ENCODE measurements at places on chromosomes 13 and 19.

- DNase-seq = no peak
Measured at GRCh38 chr13:44140888-44141724, 232.5 kb upstream of the SERP2 start.

DNA sequence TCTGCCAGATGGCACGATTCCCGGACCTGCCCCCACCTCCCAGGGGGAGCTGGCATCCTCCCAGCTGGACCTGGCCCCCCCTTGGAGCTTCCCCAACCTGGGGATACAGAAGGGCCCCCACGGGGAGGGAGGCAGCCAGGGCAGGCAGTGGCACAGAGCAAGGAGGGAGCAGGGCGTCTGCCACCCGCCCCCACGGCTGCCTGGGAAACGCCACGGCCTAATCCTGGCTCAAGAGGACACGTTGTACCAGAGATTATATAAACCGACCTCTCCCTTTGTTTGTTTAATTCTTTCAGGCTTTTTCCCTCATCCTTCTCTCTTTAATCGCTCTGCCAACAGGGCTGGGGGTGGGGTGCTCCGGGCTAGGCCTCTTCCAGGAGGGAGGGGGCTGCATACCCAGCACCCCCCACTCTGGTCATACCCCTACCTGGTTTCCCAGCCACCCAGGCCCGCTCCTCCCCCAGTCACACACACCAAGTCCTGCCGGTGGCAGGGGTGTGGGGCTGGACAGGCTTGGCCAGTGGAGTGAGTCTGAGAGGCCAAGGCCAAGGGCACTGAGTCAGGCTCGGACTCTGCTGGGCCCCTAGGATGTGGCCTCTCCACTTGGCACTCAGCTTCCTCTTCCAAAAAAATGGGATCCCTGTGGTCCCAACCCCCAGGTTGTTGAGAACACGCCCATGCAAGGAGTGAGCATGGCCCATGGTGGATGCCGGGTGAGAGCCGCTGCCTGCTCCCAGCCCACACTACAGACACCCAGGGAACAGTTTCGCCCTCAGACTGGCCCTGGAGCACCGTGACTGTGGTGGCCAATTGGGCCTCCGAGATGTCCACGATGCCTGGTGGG, 29.5 kb upstream of the NFIC start:
- no peak for DNase-seq

- no peak for DNase-seq
Measured at GRCh38 chr13:32041429-32041828, 9.9 kb downstream of the FRY start.

DNA sequence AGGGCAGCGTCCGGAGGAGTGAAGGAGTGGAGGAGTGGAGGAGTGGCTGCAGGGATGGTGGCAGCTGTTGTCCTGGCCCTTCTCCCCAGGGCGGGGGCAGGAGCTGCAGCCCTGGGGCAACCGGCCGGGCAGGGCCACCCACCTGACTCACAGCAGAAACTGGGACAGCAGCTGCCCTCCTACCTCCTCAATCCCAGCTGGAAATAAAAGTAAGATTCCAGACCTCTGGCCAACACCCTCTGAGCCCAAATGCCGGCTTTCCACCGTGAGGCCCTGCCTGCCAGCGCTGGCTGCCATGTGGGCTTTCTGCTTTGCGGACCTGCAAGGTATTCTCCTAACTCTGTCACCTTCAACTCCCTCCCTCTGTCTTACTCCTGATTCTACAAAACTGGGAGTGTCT, 3.3 kb upstream of the CLPP start:
- no peak for DNase-seq

DNA sequence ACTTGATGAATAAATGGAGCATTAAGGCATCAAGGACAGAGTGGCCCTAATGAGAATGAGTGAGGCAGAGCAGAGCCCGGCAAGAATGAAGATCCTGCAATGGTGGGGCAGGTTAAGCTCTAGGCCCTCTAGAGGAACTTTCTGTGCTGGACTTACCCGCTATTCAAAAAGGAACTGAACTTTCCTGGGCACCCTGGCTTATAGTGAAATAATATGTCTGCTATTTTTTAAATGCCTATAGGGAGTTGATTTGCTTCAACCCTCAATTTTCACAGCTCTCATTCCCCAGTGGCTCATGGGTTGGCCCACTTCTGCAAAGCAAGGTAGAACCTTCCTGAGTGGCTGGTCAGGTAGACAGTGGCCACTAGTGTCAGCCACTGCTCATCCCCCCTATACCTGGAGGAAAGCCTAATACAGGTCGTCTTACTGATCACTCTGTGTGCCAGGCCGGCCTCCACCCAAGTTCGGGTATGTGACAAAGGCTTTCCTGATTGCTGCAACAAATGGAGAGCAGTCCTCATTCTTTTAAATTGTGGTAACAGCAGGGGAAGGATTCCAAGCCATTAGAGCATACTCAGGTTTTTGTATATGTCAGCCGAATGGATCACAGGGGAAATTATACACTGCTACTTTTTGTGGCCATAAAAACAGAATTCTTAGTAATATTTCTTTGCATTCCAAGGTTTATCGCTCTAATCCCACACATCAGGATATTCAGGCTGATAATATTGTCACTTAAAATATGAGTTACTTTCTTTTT, 103.0 kb downstream of the KL start:
- DNase-seq = no peak

- DNase-seq = no peak
Measured at GRCh38 chr19:5537870-5538269, 29.9 kb downstream of the TINCR start.

- DNase-seq = no peak
Measured at GRCh38 chr19:38743394-38744297, 628 bp downstream of the CAPN12 start.

DNA sequence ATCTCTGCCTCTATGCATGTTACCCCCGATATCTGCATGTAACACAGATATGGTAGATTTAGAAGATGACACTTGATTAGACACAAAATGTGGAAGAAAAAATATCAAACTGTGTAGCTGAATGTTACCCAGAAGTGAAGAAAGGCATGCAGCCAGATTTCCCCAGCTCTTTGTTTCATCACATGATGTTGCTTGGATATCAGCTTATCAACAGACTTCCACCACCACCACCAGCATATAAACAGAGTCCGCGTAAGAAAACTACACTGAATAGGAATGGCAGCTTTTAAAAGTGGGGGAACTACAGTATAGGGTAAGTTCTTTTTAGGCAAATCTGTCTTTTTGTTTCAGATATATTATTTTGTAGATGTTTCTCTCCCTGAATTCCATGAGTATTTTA, at the start of gene FAM216B:
Gene FAM216B, plus strand, starts transcription at position 233 of the 400 bp plus-strand sequence. CDS start 2,484 bp downstream, outside the sequence.
- no peak for DNase-seq

DNA sequence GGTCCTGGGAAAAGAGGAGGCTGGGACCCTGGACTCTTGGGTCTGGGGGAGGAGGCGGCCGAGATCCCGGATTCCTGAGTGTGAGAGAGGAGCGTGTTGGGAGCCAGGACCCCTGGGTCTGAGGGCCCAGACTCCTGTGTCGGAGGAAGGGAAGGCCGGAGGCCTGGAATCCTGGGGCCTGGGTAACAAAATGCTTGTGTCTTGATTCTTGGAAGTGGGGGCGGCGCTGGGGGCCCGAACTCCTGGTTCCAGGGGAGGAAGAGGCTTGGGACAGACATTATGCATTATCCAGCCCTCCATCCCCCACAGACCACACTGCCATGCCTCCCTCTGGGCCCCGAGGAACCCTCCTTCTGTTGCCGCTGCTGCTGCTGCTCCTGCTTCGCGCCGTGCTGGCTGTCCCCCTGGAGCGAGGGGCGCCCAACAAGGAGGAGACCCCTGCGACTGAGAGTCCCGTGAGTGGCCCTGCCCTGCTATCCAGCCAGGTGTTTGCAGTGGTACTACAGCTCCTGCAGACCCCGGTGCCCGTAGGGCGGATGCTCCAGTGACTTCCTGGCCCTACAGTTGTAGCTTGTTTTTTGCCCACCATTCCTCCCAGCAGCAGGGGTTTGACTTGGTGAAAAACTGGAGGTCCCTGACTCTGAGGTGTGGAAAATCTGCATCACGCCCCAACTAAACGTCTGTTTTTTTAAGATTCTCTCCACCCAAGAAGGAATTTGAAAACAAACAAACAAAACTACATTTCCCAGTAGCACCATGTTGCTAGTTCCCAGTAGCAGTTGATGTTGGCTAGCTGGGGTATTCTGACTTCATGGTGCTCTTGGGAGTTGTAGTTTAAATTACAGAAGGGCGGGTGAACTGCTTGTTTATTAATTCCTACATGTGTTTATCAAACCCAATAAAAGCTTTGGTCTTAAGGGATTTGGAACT, 630 bp downstream of the NUCB1 start:
- DNase-seq = no peak

DNA sequence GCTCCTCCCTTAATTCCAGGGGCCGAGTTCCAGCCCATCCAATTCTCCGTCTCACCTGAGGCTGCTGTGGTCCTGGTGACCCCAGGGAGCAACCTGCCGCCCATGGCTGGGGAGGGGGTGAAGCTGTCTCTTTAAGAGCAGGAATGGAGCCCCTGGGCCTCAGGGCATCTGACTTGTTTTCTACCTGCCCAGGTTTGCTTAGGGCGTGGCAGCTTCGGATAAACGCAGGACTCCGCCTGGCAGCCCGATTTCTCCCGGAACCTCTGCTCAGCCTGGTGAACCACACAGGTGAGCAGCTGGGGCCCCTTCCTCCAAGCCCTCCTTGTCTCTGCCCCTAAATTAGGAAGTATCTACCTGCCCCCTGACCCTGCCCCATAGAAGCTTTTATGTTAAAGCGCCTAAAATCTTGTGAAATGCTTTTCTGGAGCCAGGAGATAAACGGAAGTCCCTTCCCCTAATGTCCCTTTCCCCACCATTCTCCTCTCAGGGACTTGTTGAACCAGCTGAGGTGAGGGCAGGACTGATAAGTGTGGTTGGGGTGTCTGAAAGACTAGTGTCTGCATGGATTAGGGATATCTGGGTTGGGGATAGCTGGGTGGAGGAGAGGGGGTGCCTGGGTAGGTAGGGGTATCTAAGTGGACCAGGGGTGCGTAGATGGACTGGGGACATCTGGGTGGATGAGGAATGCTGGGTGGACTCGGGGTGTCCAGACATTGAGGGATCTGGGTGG, 614 bp downstream of the FXYD3 start:
- no peak for DNase-seq

- no peak for DNase-seq
Measured at GRCh38 chr19:16301999-16302694, 22.5 kb upstream of the KLF2 start.

DNA sequence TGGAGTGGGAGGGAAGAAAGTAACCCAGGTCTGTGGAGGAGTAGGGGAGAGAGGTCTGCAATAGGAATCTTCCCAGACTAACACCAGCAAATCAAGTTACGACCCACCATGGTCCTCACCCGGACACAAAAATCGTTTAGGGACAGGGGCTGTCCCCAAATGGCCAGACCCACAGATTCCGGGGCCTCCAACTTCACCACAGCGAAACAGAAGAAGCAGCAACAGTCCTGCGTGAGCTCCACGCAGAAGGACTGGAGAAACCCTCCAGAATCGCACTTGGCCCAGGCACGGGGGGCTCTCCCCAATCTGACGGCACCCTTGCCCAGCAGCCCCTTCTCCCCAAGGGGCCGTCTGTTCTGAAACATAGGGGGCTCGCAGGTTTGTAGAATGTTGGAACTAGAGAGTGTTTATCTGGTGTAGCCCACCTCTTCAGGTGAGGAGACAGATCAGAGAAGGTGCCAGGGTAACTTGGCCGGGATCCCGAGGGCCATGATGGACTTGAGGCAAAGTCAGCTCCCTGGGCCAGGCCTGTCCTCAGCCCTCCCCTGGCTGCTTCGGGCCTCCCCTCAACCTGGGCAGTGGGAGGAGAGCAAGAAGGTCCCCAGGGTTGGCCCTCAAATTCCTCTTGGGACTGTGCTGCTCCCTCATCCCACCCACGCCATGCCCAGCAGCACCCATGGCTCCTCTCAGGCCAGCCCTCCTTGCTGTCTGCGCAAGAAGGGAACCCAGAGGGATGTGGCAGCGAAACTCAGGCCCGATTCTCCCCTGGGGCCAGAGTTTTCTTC, 82.5 kb upstream of the GPR183 start:
- no peak for DNase-seq

- no peak for DNase-seq
Measured at GRCh38 chr19:6070207-6070681, 40.1 kb downstream of the RFX2 start.

GRCh38 chr19:38011426-38011825, 104.4 kb downstream of the SIPA1L3 start:
- DNase-seq = no peak

DNA sequence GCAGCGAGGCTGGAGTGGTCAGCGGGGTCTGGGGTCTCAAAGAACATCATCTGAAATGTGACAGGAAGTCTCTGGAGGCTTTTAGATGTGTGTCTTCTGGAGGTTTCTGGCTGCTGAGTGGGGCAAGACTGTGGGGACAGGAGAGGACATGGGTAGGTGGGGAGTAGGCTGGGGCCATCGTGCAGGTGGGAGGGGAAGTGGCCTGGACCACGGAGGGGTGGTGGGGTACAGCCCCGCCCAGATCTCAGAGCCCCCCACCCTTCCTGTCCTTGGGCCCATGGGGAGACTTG, 6.2 kb downstream of the AP1M1 start:
- no peak for DNase-seq

GRCh38 chr13:39455521-39456175, 147.3 kb downstream of the LHFPL6 start:
- no peak for DNase-seq

- DNase-seq = no peak
Measured at GRCh38 chr19:2648528-2648937, 54.0 kb downstream of the GNG7 start.

- DNase-seq = no peak
Measured at GRCh38 chr13:24148414-24149235, 11.9 kb upstream of the SPATA13 start.

DNA sequence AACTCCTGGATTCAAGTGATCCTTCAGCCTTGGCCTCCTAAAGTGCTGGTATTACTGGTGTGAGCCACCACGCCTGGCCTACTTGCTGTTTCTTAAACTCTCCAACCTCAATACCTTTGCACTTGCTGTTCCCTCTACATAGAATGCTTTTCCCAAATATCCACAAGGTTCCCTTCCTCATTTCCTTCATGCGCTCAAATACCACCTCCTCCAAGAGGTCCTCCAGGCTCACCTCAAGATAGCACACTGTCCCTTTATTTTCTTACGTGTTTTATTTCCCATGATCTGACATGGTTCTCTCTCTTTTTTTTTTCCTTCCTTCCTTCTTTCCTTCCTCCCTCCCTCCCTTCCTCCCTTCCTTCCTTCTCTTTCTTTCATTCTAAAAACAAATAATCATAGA, 13.5 kb downstream of the RDH8 start:
- DNase-seq = no peak

DNA sequence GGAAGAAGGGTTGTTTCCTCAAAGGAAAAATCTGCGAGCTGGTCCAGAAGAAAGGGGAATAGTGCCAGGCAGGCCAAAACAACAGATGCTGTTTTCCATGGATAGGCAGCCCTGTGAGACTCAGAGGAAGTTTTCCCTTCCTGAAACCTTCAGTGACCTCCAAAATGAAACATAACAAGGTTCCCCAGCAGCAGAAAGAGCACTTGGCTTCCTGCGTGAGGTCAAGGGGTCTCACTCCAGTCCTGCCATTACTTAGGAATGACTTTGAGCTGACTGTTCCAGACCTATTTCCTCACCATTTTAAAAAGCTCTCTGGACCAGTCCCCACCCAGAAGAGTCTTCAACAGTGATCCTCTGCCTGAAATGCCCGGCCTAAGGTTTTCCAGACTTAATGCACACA, 104.6 kb upstream of the IPO5 start:
- DNase-seq = no peak

GRCh38 chr13:95445131-95445530, 107.4 kb upstream of the CLDN10 start:
- no peak for DNase-seq

All from NCI-H2081 treated with DMSO at 0.1 percent for 48 hours (cell line).